ENCODE measurements at places on chromosomes 12 and 14.

- DNase-seq, result no peak
Measured at GRCh38 chr12:67436230-67436629, 167.1 kb downstream of the CAND1 start.

DNA sequence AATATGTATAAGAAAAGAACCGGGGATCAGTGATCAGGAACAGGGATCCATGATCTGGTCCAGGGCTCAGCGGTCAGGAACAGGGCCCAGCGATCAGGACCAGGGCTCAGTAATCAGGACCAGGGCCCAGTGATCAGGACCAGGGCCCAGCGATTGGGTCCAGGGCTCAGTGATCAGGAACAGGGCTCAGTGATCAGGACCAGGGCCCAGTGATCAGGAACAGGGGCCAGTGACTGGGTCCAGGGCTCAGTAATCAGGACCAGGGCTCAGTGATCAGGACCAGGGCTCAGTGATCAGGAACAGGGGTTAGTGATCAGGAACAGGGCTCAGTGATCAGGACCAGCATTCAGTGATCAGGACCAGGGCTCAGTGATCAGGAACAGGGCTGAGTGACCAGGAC, 56.3 kb downstream of the TMEM121 start:
- DNase-seq, result no peak

DNA sequence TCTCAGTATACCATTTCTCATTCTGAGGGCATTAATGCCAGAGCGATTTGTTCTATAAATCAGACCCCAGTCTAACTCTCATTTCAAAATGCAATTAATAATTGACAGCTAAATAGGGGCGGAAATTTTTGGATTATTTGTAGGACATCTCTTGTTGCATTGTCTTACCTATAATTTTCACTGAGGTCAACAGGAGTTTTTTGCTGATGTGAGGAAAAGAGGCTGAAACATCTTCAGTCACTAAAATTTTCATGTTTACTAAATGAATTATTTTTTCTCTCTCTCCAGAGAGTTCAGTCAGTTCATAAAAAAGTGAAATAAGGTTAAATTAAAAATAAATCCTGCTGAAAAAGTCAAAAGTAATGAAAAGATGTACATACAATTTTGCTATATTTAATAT, 295.9 kb downstream of the CCER1 start:
- DNase-seq, result no peak

GRCh38 chr12:112103758-112104503, 4.7 kb downstream of the NAA25 start:
- DNase-seq, result no peak

DNA sequence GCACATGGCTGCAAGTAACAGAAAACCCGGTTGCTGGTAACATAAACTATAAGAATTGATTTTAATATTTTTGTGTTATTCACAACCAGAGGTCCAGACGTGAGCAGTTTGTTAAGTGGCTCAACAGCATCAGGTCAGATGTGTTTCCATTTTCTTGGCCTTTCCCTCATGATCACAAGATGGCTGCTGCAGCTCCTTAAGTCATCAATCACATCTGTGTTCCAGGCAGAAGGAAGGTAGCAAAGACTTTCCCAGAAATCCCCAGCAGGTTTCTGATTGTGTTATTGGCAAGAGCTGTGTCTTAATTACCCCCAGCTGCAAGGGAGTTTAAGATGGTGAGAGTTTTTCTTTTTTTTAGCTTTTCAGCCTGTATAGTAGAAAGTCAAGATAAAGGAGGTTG, 40.4 kb upstream of the MYL2 start:
- no peak for DNase-seq

- no peak for DNase-seq
Measured at GRCh38 chr12:10160617-10161385, 11.1 kb downstream of the OLR1 start.

GRCh38 chr12:90858252-90858651, 96.7 kb downstream of the CCER1 start:
- no peak for DNase-seq

- DNase-seq, result no peak
Measured at GRCh38 chr12:113097716-113098440, 37.7 kb downstream of the RASAL1 start.

Measured in stimulated activated CD4-positive, alpha-beta T cell treated with anti-CD3 and anti-CD28 coated beads, Interleukin-12 subunit alpha, Interleukin-12 subunit beta, amount 100 ng/mL, for 24 hours (primary cell).